ENCODE measurements at places on chromosomes 16 and 17.

DNA sequence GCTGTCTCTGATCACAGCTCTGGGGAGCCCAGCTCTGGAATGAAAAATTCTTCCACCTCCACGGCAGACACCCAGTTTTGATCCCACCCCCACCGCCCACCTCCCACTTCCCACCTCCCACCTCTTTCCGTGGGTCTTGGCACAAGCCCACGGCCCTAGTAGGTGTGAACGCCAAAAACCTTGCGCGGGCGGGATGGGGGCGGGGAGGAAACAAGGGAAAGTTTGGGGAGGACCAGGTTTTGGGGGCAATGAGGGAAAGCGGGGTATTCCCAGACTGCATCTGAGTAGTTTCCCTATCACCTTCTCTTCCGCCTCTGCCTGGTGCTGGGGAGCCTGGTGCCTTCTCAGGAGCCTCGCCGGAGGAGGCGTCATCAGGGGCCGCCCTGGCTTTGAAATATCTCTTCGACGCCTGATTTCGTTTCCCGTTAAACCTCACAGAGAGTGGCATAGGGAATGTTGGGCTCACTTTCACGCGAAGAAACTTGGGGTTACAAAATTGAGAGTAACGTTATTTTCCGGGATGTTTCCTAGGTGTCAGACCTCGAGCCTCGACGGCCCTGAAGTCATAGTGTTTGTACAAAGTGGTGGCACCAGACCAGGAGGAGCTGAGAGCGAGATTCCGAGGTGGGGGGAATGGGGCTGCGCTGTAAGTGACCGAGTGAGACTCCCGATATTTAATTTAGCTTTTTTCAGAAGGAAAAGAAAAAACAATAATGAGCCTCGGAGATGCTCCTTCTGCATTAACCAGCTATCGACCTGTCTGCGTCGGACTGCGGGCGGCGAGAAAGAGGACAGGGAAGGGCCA lies 1.6 kb upstream of the IRX3 start:
- DNase-seq = no peak

GRCh38 chr16:53445534-53445933 lies 11.3 kb downstream of the RBL2 start:
- no peak for DNase-seq

DNA sequence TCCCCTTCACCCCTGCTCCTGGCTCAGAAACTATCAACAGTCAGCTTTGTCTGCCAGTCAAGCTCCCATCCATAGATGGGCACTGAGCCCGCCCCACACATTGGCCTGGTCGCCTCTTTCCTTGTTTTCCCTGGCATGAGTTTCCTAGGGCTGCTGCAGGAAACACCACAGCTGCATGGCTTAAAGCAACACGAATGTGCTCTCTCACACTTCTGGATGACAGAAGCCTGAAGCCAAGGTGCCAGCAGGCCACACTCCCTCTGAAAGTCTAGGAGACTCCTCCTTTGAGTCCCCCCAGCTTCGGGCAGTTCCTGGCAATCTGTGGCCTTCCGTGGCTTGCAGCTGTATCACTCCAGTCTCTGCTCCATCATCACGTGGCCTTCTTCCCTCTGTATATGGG lies 69.9 kb downstream of the TBC1D16 start:
- peak; percentile 68 for DNase-seq

DNA sequence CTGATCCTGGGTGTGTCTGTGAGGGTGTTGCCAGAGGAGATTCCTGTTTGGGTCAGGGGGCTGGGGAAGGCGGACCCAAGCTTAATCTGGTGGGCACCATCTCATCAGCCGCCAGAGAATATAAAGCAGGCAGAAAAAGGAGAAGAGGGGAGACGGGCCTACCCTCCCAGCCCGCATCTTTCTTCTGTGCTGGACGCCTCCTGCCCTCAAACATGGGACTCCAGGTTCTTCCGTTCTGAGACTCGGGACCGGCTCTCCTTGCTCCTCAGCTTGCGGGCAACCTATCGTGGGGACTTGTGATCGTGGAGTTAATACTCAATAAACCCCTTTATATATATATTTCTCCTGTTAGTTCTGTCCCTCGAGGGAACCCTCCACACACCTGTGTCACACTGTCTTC lies 64.5 kb downstream of the LMF1 start:
- no peak for DNase-seq

DNA sequence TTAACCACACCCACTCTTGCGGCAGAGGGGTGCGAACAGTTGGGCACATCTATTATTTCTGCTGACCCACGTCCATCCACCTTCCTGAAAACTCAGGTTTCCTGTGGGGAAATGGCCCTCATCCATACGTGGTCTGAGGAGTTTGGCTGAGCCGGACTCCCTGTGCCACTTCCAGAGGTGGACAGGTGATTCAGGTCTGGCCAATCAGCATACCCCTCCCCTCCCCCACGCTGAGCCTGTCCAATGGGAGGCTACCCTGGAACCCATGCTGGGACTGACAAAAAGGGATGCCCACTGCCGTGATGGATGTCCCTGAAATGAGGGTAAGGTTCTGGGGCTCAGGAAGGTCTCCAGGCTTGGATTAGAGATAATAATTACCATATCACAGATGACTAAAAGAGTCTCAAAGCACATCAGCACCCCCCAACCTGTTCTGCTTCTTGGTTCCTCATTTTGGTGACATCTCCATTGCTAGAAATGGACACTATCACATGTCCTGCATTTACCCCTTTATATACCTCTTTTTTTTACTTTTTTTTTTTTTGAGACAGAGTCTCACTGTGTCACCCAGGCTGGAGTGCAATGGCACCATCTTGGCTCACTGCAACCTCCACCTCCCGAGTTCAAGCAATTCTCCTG lies 5.3 kb upstream of the MAPK7 start:
- DNase-seq = no peak

GRCh38 chr16:67731071-67731752 lies 12.1 kb upstream of the GFOD2 start:
- no peak for DNase-seq

- no peak for DNase-seq
Observed at GRCh38 chr17:81135505-81136278, 29.6 kb upstream of the PVALEF start.

DNA sequence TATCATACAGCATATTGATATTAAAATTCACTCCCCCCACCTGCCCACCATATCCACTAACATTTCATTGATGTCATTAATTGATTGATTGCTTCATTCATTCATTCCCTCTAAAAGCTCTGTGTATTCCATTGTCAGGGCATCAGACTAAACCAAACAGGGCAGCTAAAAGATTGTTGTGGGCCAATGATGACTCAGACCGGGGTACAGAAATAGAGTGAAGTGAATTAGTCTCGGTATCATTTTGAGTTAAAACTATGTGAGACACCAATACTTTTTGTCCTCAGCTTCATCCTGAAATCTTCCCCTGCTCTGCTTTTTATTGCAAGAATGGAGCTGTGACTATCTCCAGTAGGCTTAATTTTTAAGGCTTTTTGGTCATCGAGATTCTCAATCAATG lies 868.3 kb downstream of the CDH11 start:
- no peak for DNase-seq

DNA sequence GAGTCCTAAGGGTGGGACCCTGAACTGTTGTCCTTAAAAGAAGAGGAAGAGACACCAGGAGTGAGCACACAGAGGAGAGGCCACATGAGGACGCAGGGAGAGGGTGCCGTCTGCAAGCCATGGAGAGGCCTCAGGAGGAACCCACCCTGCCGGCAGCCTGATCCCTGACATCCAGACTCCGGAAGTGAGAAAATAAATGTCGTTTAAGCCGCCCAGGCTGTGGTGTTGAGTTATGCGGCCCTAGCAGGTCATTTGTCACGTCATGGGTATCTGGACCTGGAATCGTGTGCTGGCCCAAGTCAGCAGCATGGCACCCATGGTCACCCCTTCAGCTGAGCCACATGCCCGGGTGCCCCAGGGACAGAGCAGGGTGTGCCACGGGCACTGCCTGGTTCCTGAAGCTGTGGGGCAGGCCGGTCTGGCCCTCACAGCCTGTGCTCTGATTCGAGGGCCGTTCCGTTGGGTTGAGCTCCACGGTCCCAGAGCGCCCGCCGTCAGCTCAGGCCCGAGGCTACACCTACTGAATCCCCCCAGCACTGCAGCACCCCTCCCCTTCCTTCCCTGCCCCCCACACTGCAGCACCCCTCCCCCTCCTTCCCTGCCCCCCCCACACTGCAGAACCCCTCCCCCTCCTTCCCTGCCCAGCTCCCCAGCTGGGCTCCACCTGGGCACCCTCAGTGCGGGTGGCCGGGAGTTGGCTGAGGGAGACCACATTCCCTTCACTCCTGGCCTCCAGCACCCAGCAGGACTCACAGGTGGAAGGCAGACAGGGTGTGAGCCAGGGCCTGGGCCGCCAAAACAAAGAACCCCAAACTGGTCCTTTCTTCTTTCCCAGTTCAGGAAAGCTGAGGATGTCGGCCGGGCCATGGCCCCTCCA lies 2.7 kb upstream of the CCDC57 start:
- DNase-seq = no peak

GRCh38 chr17:53033297-53033696 lies 789.4 kb upstream of the KIF2B start:
- DNase-seq = no peak

- no peak for DNase-seq
Observed at GRCh38 chr16:48011466-48011865, 144.3 kb downstream of the ABCC12 start.

DNA sequence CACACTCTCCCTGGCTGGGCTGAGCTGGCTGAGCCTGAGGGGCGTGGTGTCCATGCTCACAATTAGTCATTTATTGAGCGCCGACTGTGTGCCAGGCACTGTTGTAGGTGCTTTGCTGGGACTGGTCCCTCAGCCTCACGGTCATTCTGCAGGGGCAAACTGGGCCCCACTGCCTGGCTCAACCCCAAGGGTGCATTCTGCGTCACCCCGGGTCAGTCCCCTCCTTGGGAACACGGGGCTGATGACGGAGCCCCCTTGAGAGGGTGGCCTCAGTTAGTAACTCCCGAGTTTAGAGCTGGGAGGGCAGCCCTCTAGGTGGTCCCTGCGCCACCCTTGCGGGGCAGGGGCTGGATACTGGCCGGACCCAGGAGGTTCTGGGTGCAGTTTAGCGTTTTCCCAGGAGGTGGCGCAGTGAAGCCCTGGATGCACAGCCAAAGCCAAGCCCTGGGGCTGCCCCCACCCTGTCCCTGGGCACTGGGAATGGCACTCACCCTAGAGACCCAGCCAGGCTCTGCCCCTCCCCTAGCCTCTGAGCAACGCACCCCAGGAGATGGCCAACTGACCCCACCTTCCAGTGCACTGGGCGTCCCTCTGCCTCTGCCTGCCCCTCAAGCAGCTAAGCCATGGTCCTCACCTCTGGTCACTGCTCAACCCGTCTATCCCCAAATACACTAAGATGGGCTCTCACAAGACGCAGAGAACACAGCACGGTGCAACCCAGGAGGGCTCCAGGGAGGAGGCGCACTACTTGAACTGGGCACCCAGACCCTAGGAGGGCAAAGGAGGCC lies 243.2 kb upstream of the GSE1 start:
- no peak for DNase-seq

DNA sequence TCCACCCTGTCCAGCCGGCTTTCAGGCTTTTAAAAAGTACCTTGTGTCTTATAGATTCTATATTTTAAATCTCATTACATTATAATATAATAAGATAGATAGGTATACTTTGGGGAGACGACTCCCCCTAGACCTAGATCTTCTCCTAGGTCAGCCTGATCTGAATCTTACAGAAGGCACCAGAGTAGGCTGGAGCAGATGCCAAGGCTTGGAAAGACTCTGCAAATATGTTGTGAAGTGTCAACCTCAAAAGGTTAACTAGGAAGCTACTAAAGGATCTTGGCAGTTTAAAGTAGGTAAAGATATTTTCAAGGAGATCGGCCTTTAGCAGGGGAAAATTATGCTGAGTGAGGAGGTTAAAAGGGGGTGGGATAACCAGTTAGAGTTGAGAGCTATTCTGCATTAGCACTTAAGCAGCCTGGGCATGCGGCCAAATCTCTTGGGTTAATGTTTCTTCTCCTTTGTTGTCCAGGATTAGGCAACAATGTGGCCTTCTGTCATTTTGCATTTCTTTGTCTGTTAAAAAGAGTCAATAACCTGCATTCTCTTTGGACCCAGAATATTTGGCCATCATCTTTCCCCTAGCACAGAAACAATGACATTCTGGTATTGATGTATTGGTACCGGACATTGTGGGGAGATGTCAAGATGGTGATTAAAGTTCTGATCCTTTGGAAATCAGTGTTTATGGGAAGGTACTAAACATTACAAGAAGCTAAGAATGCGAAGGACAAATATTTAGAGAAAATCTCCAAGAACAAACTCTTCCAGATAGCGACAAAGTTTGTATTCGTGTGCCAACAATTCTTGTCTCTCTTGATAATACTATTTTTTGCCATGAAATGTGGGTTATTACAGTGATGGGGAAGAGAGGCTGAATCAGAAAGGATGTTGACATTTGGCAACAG lies 51.2 kb upstream of the DHX40 start:
- peak; percentile 71 for DNase-seq

DNA sequence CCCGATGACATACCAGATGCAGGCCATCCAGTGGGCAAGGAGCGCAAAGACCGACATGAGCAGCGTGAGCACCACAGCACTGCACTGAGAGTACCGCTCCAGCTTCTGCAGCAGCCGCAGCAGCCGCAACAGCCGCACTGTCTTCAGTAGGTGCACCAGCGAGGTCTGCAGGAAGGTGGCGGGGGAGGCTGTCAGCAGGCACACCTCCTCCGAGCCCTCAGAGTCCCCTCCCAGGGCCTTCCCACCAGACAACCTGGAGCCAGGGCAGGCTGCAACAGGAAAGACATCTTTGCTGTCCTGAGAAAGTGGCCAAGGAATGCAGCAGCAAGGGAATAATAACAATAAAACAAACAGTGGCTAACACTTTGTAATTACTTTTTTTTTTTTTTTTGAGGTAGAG lies 9.1 kb downstream of the KCNH4 start:
- DNase-seq = no peak

- peak; percentile 46 for DNase-seq
Observed at GRCh38 chr17:48636177-48637018, 10.2 kb upstream of the HOXB9 start.

GRCh38 chr17:77827511-77827910 lies 131.0 kb upstream of the TNRC6C start:
- no peak for DNase-seq

DNA sequence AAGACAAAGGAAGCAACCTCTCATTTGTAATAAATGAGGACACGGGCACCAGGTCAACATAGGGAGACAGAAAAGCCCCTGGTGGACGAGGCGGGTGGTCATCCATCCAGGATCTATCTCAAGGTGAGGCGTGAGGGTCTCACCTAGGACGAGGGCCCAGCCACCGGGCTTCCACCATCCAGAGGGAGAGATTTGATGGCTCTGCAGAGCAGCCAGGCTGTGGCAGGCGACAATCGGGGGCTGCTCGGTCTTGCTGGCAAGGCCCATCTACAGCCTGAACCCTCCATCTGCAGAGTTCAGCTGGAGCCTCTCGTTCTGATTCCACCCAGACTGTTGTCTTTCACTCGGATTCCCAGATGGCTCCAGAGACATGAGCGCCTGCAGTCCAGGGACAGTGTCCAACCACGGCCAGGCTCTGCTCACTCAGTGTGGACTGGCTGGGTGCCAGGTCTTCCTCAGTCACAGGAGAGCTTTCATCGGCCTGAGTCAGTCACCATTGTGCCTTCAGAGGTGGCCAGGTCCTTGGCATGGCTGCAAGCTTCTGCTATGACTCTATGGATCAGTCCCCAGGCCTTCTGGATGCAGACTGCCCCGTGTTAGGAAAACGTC lies 5.9 kb downstream of the LITAFD start:
- DNase-seq = no peak

Measured in muscle of back (tissue), 13 donors.